ENCODE measurements at places on chromosomes 12 and 14. TPM values are rescaled to one million over a fixed set of nuclear protein-coding genes. Genes with fewer than 3 reads are reported as not detected.

The IFNG-AS1 gene
- total RNA-seq = not detected

DNA sequence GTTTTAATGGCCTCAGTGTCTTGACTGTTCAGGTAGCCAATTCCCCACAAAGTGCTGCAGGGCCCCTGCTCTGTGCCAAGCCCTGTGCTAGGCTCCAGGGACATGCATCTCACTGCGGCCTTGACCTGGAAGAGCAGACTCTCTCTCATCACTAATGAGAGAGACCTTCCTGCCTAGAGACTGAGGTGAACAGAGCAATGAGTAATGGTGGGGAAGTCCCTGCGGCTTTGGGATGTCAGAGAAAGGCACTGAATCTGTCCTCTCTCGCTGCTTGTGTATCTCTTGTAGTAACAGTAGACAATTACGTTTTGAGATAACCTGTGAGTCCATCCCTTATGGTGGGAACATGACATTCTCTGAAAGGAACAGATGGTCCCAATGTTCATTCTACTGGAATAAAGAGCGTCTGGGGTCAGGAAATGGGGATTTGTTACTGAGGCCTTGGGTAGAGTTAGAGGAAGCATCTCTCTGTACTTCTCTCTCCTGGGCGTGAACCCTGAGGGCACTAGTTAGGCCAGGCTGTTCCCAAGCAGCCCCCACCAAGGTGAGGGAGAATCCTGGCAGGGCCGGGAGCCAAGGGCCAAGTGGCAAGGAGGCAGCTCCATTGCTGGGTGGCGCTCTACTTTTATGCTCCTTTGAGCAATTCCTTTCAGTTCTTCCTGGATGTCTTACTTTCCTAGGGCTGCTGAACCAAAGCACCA is 13.5 kb downstream of the NFATC4 start:
- no peak for DNase-seq

DNA sequence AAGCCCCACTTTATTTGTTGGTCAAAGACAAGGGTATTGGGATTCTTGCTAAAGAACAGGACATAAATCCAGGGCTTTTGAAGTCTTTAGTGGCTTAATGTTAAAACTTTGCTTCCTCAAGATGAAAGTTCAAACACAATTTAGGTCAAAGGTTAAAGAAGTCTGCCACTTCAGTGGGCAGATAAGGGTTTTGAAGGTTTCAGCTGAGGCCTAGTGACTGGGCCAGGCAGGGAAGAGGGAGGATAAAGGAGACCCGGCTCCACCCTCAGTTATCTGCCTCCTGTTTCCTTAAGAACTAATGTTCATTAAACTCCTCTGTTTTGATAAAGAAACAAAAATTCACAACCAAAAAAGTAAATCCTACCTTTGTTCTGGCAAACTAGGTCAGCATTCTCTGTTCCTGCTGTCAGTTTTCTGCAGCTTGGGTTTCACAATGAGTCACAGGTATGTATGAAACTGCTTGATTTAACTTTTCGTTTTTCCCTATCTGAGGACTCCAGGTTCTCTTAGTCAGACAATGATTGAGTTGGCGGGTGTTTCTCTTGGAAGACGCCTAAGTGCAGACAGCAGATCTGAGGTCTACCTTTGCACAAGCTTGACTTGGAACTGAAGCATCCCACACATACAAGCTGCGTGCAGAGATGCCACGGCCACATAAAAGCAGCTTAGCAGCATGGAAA is 208.3 kb downstream of the EXOC5 start:
- peak; percentile 18 for DNase-seq

The BCL11B gene
- 115 TPM for total RNA-seq

The MYH7 gene
- 0.04 TPM for total RNA-seq

The C12orf54 gene
- not detected for total RNA-seq

DNA sequence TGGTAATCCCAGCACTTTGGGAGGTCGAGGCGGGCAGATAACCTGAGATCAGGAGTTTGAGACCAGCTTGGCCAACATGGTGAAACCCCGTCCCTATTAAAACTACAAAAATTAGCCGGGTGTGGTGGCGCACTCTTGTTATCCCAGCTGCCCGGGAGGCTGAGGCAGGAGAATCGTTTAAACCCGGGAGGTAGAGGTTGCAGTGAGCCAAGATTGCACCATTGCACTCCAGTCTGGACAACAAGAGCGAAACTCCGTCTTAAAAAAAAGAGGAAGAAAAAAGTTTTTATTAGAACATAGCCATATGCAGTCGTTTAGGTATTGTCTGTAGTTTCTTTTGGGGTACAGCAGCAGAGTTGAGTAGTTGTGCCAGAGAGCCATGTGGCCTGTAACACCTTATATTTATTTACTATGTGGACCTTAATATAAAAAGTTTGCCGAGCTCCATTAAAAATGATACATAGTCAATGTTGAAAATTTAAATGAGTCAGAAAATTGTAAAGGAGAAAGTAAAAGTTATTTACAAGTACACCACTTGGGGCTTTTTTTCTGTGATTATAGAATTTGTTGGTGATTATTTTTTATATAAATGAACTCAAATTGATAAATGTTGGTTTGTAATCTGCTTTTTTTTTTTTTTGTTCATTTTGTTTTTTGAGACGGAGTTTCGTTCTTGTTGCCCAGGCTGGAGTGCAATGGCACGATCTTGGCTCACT is 2.2 kb downstream of the ADIPOR2 start:
- DNase-seq = no peak

Measured in activated CD4-positive, alpha-beta T cell treated with anti-CD3 and anti-CD28 coated beads, Interleukin-2, amount 10 ng/mL, durations not matched to agents 7 days and 5 days (primary cell).